ENCODE measurements at places on chromosomes 7 and 10. TPM values are rescaled to one million over a fixed set of nuclear protein-coding genes. Genes with fewer than 3 reads are reported as not detected.

Gene ZNF365
- total RNA-seq: 7.0 TPM

Gene TMEM196
- total RNA-seq: not detected

Gene OGDHL
- 0.14 TPM for total RNA-seq

Gene COL17A1
- under 0.01 TPM for total RNA-seq

Gene PVRIG
- not detected for total RNA-seq

Gene INHBA
- 186 TPM for total RNA-seq

Gene PNLIPRP2
- total RNA-seq: not detected

Gene NAT16
- not detected for total RNA-seq

Gene NEBL
- 0.22 TPM for total RNA-seq

Gene MYOZ1
- total RNA-seq: not detected

Measured in placental pericyte (primary cell).